Erythroblast (primary cell): ENCODE measurements at places on chromosomes 2 and 18.
A peak's percentile ranks its signal among the peaks of the same experiment; 100 is the strongest.

- DNase-seq, result no peak
Observed at GRCh38 chr2:112841295-112842044, 4.9 kb upstream of the IL1B start.

DNA sequence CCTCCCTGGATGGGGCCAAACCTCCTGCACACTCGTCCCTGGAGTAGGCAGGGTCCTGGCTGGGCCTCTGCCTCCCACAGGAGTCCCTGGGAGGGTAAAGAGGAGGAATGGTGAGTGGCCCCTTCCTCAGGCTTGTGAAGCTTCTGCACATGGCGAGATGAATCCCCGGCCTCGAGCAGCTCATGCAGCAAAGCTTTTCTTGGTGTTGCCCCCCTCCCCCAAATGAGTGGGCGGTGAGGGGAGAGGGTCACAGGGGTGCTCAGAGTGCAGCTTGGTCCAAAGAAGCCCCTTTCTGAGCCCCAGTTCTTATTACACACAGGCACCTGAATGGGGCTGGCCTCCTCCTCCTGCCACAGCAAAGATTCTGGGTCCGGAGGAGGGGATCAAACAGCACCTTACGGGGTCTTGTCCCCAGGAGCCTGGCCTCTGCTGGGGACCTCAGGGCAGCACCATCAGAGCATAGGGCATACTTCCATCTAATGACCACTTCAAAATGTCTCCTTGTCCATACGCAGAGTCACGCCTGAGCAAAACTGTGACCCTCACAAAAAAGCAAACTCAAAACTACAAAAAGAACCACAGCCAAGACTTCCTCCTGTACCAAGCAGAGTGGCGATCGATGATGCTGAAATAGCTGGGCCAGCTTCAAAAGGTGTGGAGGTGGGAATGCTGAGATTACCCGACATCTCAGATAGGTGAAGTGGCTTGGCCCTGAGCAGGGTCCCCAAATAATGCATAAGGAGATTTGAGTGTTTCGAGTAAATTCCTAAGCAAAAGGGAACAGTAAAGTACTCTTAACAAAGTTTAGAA is 148.4 kb upstream of the TWIST2 start:
- DNase-seq, result no peak

DNA sequence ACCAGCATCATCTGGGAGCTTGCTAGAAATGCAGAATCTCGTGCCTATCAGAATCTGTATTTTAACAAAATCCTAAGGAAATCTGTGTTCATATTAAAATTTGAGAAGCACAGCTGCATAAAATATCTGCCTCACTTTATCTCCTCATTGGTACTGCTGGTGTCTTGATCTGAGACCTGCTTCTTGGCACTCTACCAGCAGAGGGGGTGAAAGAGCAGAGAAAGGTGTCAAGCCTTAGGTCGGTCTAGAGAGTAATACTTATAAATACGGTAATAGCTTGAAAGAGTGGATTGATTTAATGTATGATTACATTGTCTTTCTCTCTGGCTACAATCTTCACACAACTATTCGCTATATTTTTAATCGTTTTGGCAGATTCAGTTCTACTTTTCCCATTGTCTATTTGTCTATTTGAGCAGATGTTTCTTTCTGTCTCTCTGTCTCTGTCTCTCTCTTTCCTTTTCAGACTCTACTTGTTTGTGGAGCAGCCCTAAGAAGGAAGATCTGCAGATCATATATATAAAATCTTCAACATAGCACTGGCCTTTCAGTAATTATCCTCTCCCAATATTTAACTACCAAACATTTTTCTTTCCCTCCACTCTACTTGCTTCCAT is 1.7 kb upstream of the GCG start:
- DNase-seq, result peak; percentile 61

GRCh38 chr2:41806286-41806685 is 241.5 kb upstream of the PKDCC start:
- DNase-seq, result no peak

GRCh38 chr2:109013051-109013450 is 24.0 kb upstream of the EDAR start:
- DNase-seq, result no peak

- no peak for DNase-seq
Observed at GRCh38 chr2:31081492-31081891, 56.7 kb downstream of the GALNT14 start.

- no peak for DNase-seq
Observed at GRCh38 chr18:78571831-78572347, 407.7 kb upstream of the SALL3 start.

GRCh38 chr18:30481871-30482270 is 560.7 kb downstream of the DSC3 start:
- DNase-seq, result no peak

- DNase-seq, result no peak
Observed at GRCh38 chr2:105383432-105384166, 15.3 kb downstream of the FHL2 start.

DNA sequence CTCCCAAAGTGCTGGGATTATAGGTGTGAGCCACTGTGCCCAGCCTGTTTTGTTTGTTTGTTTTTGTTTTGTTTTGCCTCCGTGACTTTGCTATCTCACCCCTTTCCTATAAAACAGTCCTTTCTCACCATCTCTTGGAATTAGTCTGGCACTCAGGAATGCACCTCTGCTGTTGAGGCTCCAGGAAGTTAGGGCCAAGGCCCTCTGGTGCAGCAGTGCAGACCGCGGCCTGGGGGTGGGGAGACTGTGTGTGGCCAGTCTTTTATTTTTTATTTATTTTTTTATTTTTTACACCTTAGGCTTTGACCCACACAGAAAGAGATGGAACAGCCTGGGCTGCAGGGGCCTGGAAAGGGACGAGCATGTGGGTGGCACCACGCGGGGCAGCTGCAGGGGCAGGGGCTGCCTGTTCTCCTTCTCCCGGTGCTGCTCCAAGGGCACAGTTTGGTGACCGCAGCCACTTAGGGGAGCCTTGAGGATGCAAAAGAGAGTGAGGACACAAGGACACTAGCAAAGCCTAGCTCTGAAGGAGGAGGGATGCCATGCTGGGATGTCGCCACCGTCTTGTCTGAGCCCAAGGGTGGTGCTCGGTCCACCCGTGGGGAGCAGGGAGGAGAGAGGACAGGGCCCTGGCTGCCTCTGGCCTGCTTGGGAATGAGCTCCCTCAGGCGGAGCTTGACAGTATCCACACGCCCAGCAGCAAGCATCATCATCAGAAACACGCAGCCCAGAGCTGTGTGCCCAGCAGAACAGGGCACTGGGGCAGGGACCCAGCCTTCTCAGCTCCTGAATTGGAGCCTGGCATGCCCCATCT is 19.4 kb upstream of the ALPI start:
- DNase-seq, result no peak

- no peak for DNase-seq
Observed at GRCh38 chr18:49046125-49046524, 95.4 kb upstream of the SMAD7 start.
